Upper lobe of right lung (tissue), 1 donor: ENCODE measurements at places on chromosomes 2 and 18.

DNA sequence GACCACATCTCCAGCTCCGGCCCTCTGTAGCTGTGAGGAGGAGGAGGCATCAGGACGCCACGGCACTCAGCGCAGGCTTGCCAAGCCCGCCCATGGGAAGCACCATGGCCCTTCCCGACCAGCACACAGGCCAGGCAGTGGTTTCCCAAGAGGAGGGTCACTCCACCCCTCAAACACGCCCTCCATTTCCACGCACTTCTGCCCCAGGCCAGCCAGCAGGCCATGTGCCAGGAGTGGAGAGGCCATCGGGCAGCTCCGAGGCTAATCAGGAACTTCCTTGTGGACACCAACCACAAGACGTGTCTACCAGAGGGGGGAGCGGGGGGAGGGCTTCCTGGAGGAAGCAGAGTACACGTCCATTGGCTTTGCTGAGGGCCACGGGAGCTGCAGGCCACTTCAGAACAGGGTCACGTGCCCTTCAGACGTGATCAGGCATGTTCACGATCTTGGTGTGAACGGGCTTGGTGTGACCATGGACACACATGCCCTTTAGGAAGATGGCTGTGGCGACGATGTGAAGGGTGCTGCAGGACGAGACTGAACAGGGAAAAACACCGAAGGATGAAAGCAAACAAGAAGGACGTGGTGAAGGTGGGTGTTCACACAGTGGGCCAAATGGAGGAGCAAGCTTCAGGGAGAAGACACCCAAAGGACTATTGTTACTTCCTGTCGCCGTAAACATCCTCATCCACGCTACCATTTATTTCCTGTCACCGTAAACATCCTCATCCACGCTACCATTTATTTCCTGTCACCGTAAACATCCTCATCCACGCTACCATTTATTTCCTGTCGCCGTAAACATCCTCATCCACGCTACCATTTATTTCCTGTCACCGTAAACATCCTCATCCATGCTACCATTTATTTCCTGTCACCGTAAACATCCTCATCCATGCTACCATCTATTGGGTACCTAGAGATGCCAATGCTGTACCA lies 6.5 kb upstream of the MTERF4 start:
- no peak overlapping the region for H3K4me3 ChIP-seq
- H3K36me3 ChIP-seq = no peaks in the 10 kb centered on the region
- H3K27ac ChIP-seq = no peak overlapping the region
- no peaks in the 10 kb centered on the region for H3K27me3 ChIP-seq

DNA sequence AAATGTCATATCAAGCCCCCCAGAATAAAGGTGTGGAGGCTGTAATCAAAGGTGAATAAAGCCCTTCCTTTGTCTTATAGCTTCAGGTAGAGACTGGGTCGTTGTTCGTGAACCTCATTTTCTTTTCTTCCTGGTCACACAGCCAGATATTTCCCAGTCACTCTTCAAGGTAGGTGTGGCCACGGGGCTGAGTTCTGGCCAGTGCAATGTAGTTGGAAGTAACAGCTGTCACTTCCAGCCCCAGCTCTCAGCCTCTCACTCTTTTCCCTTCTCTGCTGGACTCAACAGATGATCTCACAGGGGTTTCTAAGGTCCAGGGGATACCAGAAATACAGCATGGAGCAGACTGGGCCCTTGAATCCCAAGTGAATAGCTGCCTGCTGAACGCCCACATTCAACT lies 15.8 kb upstream of the TRPM8 start:
- no peak overlapping the region for H3K4me3 ChIP-seq
- no peaks in the 10 kb centered on the region for H3K4me1 ChIP-seq
- H3K27ac ChIP-seq = no peak overlapping the region
- H3K36me3 ChIP-seq = no peaks in the 10 kb centered on the region
- H3K27me3 ChIP-seq = no peaks in the 10 kb centered on the region

- H3K4me1 ChIP-seq = no peaks in the 10 kb centered on the region
- H3K36me3 ChIP-seq = no peaks in the 10 kb centered on the region
- H3K4me3 ChIP-seq = no peak overlapping the region
- no peak overlapping the region for H3K27ac ChIP-seq
These were observed 401.5 kb downstream of the CNTNAP5 start for GRCh38 chr2:124426625-124427024.

DNA sequence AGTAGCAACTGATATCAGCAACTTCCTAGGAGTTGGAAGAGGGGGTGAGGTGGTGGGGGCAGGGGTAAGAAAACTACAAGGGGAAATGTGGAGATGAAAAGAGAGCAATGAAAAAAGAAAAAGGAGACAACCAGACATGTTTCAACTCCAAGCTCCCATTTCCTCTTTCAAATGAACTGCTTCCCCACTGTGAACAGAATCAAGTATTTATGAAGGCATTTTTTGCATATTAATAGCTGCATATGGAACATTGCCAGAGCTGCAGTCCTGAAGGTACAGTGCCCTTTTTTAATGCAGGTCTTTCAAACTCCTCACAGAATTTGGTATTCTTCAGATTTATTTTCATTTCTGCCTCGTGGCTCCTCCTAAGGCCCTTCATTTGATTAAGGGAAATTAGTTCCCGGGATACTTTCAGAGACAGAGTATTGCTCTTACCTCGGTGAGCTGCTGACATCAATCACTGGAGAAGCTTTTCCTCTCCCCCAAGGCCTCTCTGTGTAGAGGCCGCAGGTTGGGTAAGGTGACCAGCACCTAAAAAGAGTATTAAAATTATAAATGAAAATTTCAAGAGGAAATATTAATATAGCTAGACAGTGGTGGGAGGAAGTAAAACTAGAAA lies 68.4 kb downstream of the KIAA2012 start:
- DNase-seq = no peak
- no peak overlapping the region for H3K27ac ChIP-seq
- H3K4me3 ChIP-seq = no peak overlapping the region
- no peaks in the 10 kb centered on the region for H3K36me3 ChIP-seq
- H3K27me3 ChIP-seq = no peaks in the 10 kb centered on the region

GRCh38 chr2:98140210-98140609 lies 53.2 kb downstream of the VWA3B start:
- H3K36me3 ChIP-seq = no peaks in the 10 kb centered on the region
- no peak overlapping the region for H3K4me3 ChIP-seq
- H3K27ac ChIP-seq = no peak overlapping the region
- no peaks in the 10 kb centered on the region for H3K4me1 ChIP-seq

DNA sequence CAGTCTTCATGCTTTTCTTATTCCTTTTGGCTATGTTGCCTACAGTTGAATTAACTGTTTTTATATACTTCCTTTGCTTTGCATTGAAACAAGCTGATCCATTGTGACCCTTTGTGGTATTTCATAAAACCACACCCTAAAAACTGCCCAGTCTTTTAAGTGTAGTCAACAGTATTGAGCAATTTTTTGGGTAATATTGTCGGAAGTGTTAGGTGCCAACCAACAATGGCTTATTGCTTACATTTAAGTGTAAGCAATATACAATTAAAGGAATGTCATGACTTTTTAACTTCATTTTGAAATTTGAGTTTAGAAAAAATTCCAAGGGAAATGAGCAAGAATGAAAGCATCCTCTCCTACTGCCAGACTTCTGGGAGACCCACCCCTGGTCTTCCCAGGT lies 174.1 kb downstream of the NEDD4L start:
- no peaks in the 10 kb centered on the region for H3K27me3 ChIP-seq
- peaks cover 17% of the 10 kb centered on the region for H3K4me1 ChIP-seq
- H3K36me3 ChIP-seq = no peaks in the 10 kb centered on the region
- no peak overlapping the region for H3K27ac ChIP-seq
- DNase-seq = no peak

DNA sequence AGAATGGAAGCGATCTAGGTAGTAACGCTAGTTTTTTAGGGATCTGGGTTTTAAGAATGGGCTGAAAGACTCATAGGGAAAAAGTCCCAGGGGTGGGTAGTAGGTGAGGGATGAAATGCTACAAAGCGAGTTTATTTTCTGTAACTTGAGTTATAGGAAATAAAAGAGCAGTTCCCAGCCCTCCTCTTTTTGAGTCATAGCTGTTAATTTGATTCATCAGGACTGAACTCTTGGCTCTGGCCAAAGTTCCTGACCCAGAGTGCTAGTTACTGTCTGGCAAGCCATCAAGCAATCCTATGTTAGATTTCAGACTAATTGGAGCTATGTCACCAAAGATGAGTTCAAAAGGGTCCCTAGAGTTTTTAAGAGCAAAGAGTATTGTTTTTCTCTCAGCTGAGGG lies 17.4 kb upstream of the NOSTRIN start:
- no peaks in the 10 kb centered on the region for H3K27me3 ChIP-seq
- DNase-seq = no peak
- H3K4me3 ChIP-seq = no peak overlapping the region
- no peak overlapping the region for H3K27ac ChIP-seq

DNA sequence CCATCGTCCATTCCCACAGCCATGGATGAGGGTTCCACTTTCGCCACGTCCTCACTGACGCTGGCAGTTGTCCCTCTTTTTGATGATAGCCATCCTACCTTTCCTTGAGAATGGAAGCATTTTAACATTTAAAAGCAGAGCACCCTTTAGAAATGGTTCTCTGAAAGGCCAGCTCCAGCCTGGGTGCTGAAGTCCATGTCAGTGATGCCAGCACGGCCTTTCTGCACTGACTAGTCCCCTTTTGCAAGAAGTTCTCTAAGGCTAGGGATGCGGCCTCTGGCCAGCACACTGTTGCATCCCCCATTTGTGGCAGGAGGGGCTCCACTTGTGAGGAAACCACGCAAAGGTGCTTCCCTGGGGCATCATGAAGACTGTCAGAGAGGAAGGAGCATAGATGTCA lies 203.5 kb downstream of the MGAT5 start:
- H3K27ac ChIP-seq = no peak overlapping the region
- H3K4me1 ChIP-seq = no peaks in the 10 kb centered on the region
- no peaks in the 10 kb centered on the region for H3K36me3 ChIP-seq
- H3K27me3 ChIP-seq = no peaks in the 10 kb centered on the region
- H3K4me3 ChIP-seq = no peak overlapping the region
- DNase-seq = peak; percentile 48

GRCh38 chr18:2009942-2010697 lies 561.2 kb downstream of the METTL4 start:
- no peaks in the 10 kb centered on the region for H3K27me3 ChIP-seq
- no peaks in the 10 kb centered on the region for H3K36me3 ChIP-seq
- no peak overlapping the region for H3K4me3 ChIP-seq
- peaks cover 4% of the 10 kb centered on the region for H3K4me1 ChIP-seq
- no peak for DNase-seq

GRCh38 chr2:128305555-128306080 lies 13.1 kb downstream of the HS6ST1 start:
- H3K4me1 ChIP-seq = peaks cover 57% of the 10 kb centered on the region
- DNase-seq = peak; percentile 60
- H3K36me3 ChIP-seq = no peaks in the 10 kb centered on the region
- no peaks in the 10 kb centered on the region for H3K27me3 ChIP-seq
- H3K4me3 ChIP-seq = no peak overlapping the region
- peak overlapping the region; percentile 58 for H3K27ac ChIP-seq

GRCh38 chr2:155665704-155666103 lies 666.8 kb downstream of the NR4A2 start:
- H3K27me3 ChIP-seq = no peaks in the 10 kb centered on the region
- H3K4me1 ChIP-seq = no peaks in the 10 kb centered on the region
- DNase-seq = no peak

DNA sequence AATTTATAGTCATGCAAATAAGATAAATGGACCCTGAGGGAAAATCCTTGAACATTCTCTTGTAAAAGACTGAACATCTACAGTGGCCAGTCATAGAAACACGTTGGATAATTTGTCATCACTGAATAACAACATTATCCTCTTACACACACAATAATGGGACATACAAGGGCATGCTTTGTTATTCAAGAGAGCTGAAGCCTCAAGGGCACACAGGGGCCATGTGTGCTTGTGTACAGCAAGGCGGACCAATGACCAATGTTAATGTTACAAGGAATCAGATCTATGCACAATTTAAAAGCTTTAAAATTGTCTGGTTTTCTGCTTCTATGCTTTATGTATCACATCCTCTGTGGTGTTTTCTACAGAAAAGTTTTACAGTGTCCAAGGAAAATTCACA lies 23.7 kb downstream of the COL6A3 start:
- H3K4me1 ChIP-seq = no peaks in the 10 kb centered on the region
- peaks cover 15% of the 10 kb centered on the region for H3K36me3 ChIP-seq
- no peak overlapping the region for H3K27ac ChIP-seq
- H3K4me3 ChIP-seq = no peak overlapping the region
- no peaks in the 10 kb centered on the region for H3K27me3 ChIP-seq

- H3K36me3 ChIP-seq = no peaks in the 10 kb centered on the region
- peak; percentile 13 for DNase-seq
These were observed 177.4 kb upstream of the HS6ST1 start for GRCh38 chr2:128495996-128496547.

GRCh38 chr2:8357738-8358518 lies 323.9 kb upstream of the ID2 start:
- DNase-seq = no peak
- no peak overlapping the region for H3K27ac ChIP-seq
- H3K36me3 ChIP-seq = no peaks in the 10 kb centered on the region
- H3K4me3 ChIP-seq = no peak overlapping the region
- H3K4me1 ChIP-seq = no peaks in the 10 kb centered on the region

DNA sequence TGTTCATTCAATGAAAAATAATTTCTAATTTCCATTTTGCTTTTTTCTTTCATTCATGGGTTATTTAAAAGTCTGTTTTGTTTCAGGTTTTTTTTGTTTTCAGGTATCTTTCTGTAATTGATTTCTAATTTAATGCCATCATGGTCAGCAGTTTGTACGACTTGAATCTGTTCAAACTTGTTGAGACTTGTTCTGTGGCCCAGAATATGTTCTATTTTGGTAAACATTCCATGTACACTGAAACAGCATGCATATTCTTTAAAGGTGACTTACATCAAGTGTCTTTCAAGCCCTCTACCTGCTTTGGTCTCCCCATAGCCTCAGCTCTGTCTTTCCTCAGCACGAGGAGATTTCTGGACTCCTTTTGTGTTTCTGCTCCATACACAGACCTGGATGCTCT lies 49.1 kb downstream of the CYP1B1 start:
- no peak overlapping the region for H3K4me3 ChIP-seq
- H3K27ac ChIP-seq = no peak overlapping the region
- no peak for DNase-seq
- H3K36me3 ChIP-seq = no peaks in the 10 kb centered on the region

GRCh38 chr2:123035541-123035940 lies 989.5 kb upstream of the CNTNAP5 start:
- no peaks in the 10 kb centered on the region for H3K27me3 ChIP-seq
- DNase-seq = no peak
- H3K27ac ChIP-seq = no peak overlapping the region
- no peaks in the 10 kb centered on the region for H3K36me3 ChIP-seq

- H3K4me1 ChIP-seq = peaks cover 15% of the 10 kb centered on the region
- H3K27me3 ChIP-seq = no peaks in the 10 kb centered on the region
- no peaks in the 10 kb centered on the region for H3K36me3 ChIP-seq
- peak overlapping the region; percentile 91 for H3K27ac ChIP-seq
These were observed 464 bp downstream of the CYBRD1 start for GRCh38 chr2:171522788-171523087.

- peaks cover 4% of the 10 kb centered on the region for H3K4me1 ChIP-seq
- H3K27ac ChIP-seq = no peak overlapping the region
- H3K36me3 ChIP-seq = no peaks in the 10 kb centered on the region
- H3K27me3 ChIP-seq = no peaks in the 10 kb centered on the region
- H3K4me3 ChIP-seq = no peak overlapping the region
These were observed 3.6 kb upstream of the RNF144A start for GRCh38 chr2:6913415-6914157.

GRCh38 chr2:104976603-104977120 lies 61.2 kb upstream of the MRPS9 start:
- H3K27ac ChIP-seq = no peak overlapping the region
- no peaks in the 10 kb centered on the region for H3K36me3 ChIP-seq
- no peak overlapping the region for H3K4me3 ChIP-seq
- no peak for DNase-seq
- no peaks in the 10 kb centered on the region for H3K27me3 ChIP-seq
- H3K4me1 ChIP-seq = no peaks in the 10 kb centered on the region
